PC-9 (cell line): ENCODE measurements at places on chromosomes 5 and 9.

GRCh38 chr9:14159440-14160216 is 154.3 kb downstream of the NFIB start:
- H3K4me3 ChIP-seq, result no peak overlapping the region
- no peak overlapping the region for H3K27ac ChIP-seq
- no peaks in the 10 kb centered on the region for H3K36me3 ChIP-seq

- no peak overlapping the region for H3K27ac ChIP-seq
- no peak overlapping the region for H3K4me3 ChIP-seq
- H3K27me3 ChIP-seq, result no peaks in the 10 kb centered on the region
- no peaks in the 10 kb centered on the region; the same call in 1 of the 2 replicates for H3K4me1 ChIP-seq
- no peak for DNase-seq
- H3K36me3 ChIP-seq, result no peaks in the 10 kb centered on the region
Observed at GRCh38 chr5:105903069-105903468, 1767.7 kb downstream of the EFNA5 start.

DNA sequence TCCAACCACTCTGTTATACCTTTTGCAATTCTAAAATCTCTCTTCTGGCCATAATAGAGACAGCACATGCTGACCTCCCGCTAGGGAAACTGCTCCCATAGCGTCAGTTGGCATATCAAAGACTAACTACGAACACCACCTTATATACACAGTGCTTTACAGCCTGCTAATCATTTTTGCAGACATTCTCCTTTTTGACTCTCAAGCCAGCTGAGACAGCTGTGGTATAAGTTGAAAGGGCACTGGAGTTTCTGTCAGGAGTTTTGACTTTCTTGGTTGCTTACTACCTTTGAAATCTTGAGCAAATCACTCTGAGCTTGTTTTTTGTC is 160.2 kb upstream of the TBCA start:
- H3K27ac ChIP-seq, result no peak overlapping the region
- no peak overlapping the region for H3K4me3 ChIP-seq
- DNase-seq, result no peak
- H3K4me1 ChIP-seq, result no peaks in the 10 kb centered on the region
- 0 out of 2 replicates have a peak, but pooled peaks cover 7% of the 10 kb centered on the region for H3K27me3 ChIP-seq

DNA sequence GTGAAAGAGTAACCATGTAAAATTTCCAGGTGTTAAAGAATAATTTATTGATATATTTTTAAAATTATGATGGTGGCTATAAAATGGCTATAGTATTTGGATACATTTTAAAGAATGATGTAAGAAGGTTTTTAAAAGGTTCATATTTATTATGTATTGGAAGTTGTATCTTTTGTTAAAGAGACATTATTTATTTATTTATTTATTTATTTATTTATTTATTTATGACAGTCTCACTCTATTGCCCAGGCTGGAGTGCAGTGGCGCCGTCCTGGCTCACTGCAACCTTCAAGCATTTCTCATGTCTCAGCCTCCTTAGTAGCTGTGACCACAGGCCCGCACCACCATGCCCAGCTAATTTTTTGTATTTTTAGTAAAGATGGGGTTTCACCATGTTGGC is 89.5 kb upstream of the LHFPL2 start:
- H3K27ac ChIP-seq, result no peak overlapping the region
- no peaks in the 10 kb centered on the region for H3K4me1 ChIP-seq
- no peaks in the 10 kb centered on the region for H3K27me3 ChIP-seq
- no peaks in the 10 kb centered on the region for H3K36me3 ChIP-seq
- DNase-seq, result no peak

GRCh38 chr5:2333291-2333690 is 418.2 kb downstream of the IRX2 start:
- H3K27ac ChIP-seq, result no peak overlapping the region
- no peak for DNase-seq
- H3K36me3 ChIP-seq, result no peaks in the 10 kb centered on the region

DNA sequence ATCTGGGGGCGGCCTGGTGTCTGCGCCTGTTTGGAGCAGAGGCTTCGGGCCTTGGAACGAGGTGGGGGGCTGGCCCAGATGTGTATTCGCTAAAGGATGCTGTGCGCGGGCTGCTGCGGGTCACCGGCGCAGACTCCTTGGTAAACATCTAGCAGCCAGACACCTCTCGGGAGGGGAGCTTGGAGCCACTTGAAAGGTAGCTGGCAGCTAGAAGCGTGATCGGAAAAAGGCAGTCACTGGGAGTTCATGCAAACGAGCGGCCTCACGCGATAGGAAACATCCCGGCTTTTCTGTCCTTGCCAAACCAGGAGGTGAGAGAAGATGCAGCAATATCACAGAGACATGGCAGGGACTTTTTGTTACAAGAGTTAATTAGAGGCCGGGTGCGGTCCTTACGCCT is 8.1 kb downstream of the LAMC3 start:
- no peak overlapping the region for H3K4me3 ChIP-seq
- no peaks in the 10 kb centered on the region for H3K36me3 ChIP-seq

- no peak overlapping the region for H3K4me3 ChIP-seq
- H3K4me1 ChIP-seq, result no peaks in the 10 kb centered on the region
- no peak for DNase-seq
- no peak overlapping the region for H3K27ac ChIP-seq
- H3K36me3 ChIP-seq, result peaks cover 29% of the 10 kb centered on the region
Observed at GRCh38 chr9:92043002-92043401, 72.2 kb downstream of the SPTLC1 start.

- no peak overlapping the region for H3K27ac ChIP-seq
- H3K4me1 ChIP-seq, result peaks cover 9% of the 10 kb centered on the region
- no peak overlapping the region for H3K4me3 ChIP-seq
- H3K36me3 ChIP-seq, result no peaks in the 10 kb centered on the region
Observed at GRCh38 chr5:142095035-142095434, 13.5 kb upstream of the NDFIP1 start.

- H3K4me3 ChIP-seq, result no peak overlapping the region
- no peak for DNase-seq
- 0 out of 2 replicates have a peak, but pooled peaks cover 10% of the 10 kb centered on the region for H3K4me1 ChIP-seq
- no peaks in the 10 kb centered on the region for H3K27me3 ChIP-seq
- H3K27ac ChIP-seq, result no peak overlapping the region
Observed at GRCh38 chr9:80556631-80557030, 984.9 kb downstream of the TLE4 start.

- DNase-seq, result no peak
- H3K4me3 ChIP-seq, result no peak overlapping the region
- H3K27me3 ChIP-seq, result no peaks in the 10 kb centered on the region
- H3K36me3 ChIP-seq, result no peaks in the 10 kb centered on the region
- no peak overlapping the region for H3K27ac ChIP-seq
- 0 out of 2 replicates have a peak, but pooled peaks cover 6% of the 10 kb centered on the region for H3K4me1 ChIP-seq
Observed at GRCh38 chr5:88862547-88863175, 20.3 kb downstream of the MEF2C start.

DNA sequence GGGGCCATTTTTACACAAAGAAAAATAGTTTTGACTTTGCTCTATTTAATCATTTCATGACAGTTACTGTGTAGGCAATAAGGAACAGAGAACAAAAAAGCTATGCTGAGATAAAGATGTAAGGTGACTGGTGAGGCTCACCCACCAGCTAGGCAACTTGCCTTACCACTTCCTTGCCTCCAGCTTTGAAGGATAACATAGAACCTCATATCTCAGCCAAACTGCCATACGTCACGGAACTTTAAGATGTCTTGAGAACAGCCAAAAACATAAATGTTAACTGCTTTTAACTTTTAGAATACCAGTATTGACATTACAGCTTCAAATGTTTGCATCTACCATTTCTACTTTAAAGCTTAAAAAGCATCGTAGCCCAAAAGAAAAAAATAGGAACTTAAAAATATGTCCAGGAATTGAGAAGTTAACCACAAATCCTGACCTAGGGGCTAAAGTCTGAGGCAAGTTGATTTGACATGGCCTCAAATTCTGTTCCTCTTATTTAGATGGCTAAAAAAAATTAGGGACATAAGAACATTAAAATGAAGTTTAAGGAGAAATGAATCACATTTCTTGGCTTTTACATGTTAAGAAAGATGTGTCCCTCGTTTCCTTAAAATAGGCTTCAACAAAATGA is 7.7 kb upstream of the GCNT4 start:
- H3K4me1 ChIP-seq, result 0 out of 2 replicates have a peak, but pooled peaks cover 8% of the 10 kb centered on the region
- no peaks in the 10 kb centered on the region for H3K36me3 ChIP-seq
- H3K27me3 ChIP-seq, result no peaks in the 10 kb centered on the region
- no peak overlapping the region for H3K4me3 ChIP-seq
- no peak for DNase-seq

DNA sequence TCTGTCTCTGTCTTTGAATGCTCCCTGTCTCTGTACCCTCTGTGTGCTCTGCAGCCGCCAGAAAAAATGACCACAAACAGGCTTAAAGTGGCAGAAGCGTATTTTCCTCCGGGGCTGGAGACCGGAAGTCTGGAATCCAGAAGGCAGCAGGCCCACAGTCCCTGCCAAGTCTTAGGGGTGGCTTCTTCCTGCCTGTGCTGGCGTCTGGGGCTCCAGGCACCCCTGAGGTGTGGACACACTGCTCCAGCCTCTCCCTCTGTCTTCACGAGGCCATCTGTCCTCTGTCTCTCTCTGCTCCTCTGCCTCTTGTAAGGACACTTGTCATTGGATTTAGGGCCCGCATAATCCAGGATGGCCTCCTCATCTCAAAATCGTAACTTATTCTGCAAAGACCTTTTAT is 298.4 kb upstream of the IRX4 start:
- peaks cover 100% of the 10 kb centered on the region for H3K27me3 ChIP-seq
- no peaks in the 10 kb centered on the region for H3K36me3 ChIP-seq
- H3K4me3 ChIP-seq, result no peak overlapping the region
- H3K27ac ChIP-seq, result no peak overlapping the region
- no peaks in the 10 kb centered on the region for H3K4me1 ChIP-seq
- no peak for DNase-seq

DNA sequence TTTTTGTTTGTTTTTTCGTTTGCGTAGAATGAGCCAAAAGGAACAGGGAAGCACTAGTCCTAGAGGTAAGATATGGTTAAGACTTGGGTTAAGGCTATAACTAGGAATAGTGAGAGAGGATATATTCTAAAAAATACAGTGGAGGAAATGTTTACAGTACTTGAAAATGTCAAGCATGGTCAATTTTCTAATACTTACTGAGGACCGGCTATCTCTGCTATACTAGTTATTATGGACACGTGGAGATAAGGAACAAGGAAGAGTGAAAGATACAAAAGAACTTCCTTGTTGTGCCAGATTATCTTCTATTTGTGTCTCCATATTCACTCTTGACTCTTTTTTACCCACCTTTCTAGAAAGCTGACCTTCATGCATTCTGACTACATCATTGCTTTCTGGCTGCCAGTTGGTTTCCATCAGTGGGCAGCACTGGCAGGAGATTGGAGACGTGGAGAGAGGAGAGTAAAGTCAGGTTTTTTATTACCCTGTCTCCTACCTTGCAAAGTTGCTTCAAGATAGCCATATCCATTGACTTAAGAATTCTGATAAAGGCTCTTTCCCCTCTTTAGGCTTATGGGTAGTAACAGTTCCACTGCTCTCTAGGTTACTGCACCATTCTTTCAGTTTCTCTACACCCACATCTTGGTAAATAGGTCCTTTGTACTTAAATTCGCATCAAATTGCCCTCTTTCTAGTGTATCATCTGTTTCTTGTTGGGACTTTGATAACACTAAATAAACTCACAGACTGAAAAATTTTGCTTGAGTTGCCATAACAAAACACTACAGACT is 9.0 kb upstream of the RFX3 start:
- H3K4me3 ChIP-seq, result no peak overlapping the region
- no peaks in the 10 kb centered on the region for H3K27me3 ChIP-seq
- DNase-seq, result no peak

- H3K4me1 ChIP-seq, result peaks cover 11% of the 10 kb centered on the region; the same call in 1 of the 2 replicates
- peak within 1 kb of the TSS; percentile 35; the same call in 1 of the 2 replicates for H3K4me3 ChIP-seq
- no peak within 1 kb of the TSS for H3K27ac ChIP-seq
- no peak for DNase-seq
- no peaks in the 10 kb centered on the region for H3K27me3 ChIP-seq
- no peaks in the 10 kb centered on the region for H3K36me3 ChIP-seq
Observed at GRCh38 chr9:16870596-16871335, at the start of gene BNC2. TSS of gene BNC2 (minus strand) at chr9:16870670. CDS start at chr9:16870648, 22 bp downstream.

DNA sequence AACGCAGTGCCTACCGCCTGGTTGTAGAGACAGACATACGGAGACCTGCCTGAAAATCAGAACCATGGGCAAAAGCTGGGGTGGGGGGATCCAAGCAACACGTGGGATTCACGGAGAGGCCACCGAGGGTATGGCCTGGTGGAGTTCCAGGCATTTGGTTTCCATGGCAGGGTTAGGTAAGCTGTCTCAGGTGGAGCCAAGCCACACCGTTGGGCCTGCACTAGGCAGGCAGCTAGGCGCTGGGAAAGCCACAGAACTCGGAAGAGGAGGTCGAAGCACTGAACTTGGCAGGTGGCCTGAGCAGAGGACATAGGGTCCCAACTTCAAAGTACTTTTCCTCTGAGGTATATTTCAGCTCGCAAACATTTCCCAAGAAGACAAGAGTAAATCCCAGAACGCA is 111.6 kb downstream of the ISL1 start:
- H3K27me3 ChIP-seq, result no peaks in the 10 kb centered on the region
- H3K36me3 ChIP-seq, result no peaks in the 10 kb centered on the region
- DNase-seq, result no peak
- no peak overlapping the region for H3K4me3 ChIP-seq
- no peaks in the 10 kb centered on the region for H3K4me1 ChIP-seq
- no peak overlapping the region for H3K27ac ChIP-seq

- no peaks in the 10 kb centered on the region for H3K36me3 ChIP-seq
- H3K4me3 ChIP-seq, result no peak overlapping the region
- no peak for DNase-seq
- H3K4me1 ChIP-seq, result no peaks in the 10 kb centered on the region
- no peak overlapping the region for H3K27ac ChIP-seq
- no peaks in the 10 kb centered on the region for H3K27me3 ChIP-seq
Observed at GRCh38 chr9:3956081-3956671, 343.7 kb downstream of the GLIS3 start.

DNA sequence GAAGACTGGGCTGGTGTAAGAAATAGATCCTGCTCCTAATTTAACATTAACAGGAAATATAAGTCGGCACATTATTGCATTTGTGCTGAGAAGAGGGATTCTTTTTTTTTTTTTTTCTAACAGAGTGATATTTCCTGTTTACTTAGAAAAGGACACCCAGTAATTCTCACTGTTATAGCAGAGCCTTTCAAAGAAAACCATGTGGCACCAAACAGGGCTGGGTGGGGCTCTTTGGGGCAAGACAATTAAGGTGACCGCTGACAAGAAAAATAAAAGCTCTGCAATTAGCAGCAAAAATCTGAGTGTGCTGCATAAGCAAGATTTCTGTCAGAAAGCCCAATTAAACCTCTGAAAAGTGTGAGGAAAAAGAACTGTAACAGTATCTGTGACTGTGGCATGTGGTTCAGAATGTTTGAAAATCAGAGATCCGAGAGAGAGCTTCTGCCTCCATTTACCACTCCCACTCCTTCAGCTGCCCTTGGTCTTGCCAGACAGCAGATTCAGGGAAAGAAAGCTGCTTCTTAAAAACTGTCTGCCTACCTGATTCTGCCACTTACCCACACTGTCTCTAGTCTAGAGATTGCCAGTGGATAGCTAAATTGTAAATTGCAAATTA is 77.1 kb upstream of the IQGAP2 start:
- H3K27me3 ChIP-seq, result peaks cover 5% of the 10 kb centered on the region; the same call in 1 of the 2 replicates
- no peaks in the 10 kb centered on the region for H3K36me3 ChIP-seq
- H3K27ac ChIP-seq, result no peak overlapping the region

- no peaks in the 10 kb centered on the region for H3K27me3 ChIP-seq
- H3K36me3 ChIP-seq, result no peaks in the 10 kb centered on the region
- no peak overlapping the region for H3K4me3 ChIP-seq
Observed at GRCh38 chr9:77839459-77840140, 191.5 kb upstream of the GNA14 start.

- no peaks in the 10 kb centered on the region for H3K36me3 ChIP-seq
- no peak overlapping the region for H3K27ac ChIP-seq
- no peak overlapping the region for H3K4me3 ChIP-seq
Observed at GRCh38 chr5:51414516-51414915, 31.3 kb downstream of the ISL1 start.
